Head of caudate nucleus (tissue), 42 donors: ENCODE measurements at places on chromosomes 3 and 15.

DNA sequence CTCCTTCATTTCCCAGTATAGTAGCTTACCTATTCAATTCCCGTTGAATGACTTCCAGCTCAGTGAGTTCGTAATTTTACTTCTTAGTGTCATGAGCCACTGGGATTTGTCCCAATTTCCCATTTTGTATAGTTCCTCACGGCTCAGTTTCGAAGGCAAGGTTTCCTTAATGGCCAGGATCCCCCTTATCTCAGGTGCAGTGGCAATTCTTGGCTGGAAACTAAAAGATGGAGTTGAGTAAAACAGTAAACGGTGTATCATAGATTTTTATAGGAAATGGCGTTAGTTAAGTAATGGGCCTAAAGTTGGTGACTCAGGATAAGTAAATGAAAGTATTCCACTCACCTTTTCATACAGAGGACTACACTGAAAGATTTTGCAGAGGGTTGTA is 522 bp upstream of the LMLN start:
- no peak for DNase-seq

DNA sequence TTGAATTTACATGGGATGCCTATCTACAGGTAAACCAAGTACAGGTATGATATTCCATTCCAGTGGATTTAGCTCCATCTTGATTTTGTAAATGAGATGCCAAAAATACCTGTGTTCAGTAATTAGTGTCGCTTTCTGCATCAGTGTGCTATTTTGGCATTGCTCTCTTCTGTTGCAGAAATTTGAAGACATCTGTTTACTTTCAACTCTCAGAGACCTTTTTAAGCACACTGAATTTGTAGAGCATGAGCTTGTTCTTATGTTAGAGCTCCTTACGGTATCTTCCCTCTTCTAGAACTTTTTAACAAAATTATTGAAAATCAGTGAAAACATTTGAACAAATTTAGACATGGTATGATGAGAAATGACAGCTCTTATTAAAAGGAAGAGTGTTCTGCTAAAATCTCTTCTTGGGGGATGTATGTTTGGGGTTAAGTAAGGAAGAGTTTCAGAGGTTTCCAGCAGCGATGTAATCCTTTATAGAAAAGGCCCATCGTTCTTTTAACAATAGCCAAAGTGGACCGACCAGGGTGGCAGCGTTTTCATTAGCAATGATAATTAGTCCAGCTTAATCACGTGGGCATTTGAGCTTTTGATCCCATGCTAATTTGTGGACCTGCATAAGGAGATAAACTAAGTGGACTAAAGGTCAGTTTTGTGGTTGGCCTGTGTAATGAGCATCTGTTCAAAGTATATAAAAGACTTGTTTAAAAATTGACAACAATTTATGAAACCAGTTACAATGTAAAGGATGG is 385.4 kb downstream of the PTPRG start:
- no peak for DNase-seq

GRCh38 chr3:13018043-13018451 is 55.2 kb downstream of the IQSEC1 start:
- no peak for DNase-seq

GRCh38 chr3:37236024-37236423 is 61.6 kb upstream of the LRRFIP2 start:
- no peak for DNase-seq

GRCh38 chr3:37963016-37963415 is 27.6 kb upstream of the VILL start:
- DNase-seq, result no peak

DNA sequence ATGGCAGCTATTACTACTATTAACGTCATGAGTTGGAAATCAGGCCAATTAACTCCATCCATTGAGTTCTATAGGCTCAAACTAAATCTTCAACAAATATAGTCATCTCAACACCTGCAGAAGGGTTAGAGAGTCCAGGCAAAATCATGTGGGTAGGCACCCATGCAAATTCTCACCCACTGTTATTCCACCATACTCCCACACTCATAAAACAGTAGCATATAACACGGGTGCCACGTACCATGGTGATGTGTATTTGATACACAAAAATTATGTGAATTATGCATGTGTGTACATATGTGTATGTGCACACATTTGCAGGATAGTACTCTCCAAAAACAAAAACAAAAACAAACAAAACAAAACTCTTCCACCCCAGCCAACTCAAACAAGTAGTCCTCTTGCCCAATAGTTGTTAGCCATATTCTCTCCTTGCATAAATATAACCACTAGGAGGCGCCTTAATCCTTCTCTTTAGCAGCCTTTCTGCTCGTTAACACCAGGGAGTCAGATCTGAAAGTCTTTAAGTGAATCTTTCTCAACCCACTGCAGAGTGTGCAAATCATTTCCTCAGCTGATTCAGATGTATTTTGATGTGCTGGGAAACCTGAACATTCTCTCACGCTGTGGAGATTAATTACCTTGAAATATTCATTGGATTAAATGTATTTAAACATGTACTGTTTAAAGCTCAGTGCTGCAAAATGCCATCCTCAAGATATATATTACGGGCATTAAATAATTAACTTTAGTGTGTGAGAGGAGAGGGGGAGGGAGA is 38.0 kb upstream of the COPB2 start:
- no peak for DNase-seq

DNA sequence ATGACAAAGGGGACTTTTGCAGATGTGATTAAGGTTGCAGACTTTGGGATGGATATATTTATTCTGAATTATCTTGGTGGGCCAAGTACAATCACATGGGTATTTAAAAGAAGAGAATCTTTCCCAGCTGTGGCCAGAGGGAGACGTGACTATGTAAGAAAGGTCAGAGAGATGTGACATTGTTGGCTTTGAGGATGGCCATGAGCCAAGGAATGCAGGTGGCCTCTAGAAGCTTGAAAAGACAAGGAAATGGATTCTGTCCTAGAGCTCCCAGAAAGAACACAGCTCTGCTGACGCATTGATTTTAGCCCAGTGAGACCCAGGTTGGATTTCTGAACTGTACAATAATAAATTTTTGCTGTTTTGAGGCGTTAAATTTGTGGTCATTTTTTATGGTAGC is 616.0 kb upstream of the TBL1XR1 start:
- no peak for DNase-seq

DNA sequence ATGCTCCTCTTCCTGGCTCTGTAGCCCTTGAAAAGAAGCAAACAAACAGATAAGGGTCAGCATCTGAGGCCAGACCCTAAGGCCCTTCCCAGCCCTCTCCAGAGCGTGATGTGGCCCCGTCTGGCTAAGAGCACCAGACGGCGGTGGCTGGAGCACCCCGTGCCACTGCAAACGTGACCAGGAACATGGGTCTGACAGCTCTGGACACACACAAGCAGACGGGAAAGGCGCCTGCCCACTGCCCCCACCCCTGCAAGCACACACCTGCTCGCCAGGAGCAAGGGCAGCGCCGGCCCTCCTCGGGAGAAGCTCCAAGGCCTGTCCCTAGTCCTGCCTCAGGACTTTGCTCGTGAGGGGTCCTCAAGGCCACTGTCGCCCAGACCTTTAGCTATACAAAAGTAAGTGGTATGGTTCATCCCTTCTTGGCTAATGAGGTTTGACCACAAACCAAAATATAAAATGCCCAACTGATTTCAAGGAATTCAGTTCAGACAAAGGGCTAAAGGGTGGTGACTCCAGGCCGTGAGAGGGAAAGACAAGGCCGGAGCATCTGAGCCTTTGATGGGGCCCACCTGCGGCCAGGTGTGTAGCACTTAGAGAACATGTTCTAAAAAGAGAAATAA is 90.4 kb downstream of the XXYLT1 start:
- no peak for DNase-seq

DNA sequence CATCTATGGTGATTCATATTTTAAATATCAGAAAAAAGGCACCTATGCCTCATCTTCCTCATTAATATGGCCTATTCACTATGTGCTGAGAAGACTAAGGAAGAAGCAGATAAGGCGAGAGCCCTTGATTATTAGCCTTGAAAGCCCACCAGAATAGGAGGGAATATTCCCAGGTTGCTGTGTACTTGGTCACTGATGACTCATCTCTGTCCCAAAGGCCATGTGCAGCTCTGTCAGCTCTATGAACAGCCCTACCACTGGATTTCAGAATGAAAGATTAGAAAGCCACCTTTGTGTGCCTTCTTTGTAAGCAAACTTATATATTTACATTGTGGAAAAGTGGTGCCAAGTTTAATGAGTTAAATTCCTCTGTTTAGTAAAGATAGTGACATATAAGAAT is 211.5 kb downstream of the NFKBIZ start:
- DNase-seq, result no peak

DNA sequence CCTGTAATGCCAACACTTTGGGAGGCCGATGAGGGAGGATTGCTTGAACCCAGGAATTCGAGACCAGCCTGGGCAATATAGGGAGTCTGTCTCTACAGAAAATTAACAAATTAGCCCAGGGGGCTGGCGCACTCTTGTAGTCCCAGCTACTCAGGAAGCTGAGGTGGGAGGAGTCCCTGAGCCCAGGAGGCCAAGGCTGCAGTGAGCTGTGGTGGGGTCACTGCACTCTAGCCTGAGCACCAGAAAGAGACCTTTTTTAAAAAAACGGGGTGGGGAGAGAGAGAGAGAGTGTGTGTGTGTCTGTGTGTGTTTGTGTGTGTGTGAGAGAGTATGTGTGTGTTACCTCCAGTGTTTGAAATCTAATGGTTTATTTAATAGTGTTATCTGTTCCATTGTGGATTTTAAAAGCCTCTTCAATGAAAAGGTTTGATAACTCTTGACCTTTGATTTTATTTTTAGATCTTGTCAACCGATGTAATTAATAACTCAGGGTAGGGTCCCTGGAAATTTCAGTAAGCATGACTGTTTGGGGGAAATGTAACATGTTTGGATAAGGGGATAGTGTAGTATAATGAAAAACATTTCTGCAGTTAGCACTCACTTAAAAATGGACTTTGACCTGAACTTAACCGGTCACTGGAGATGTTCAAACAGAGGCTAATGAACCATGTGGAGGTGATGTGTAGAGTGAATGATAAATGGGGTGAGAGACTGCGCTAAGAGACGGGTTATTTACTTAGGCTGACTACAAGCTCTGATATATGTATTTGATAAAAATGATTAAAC is 29.7 kb downstream of the LRCH3 start:
- DNase-seq, result no peak

- no peak for DNase-seq
Measured at GRCh38 chr3:71707595-71707994, 17.6 kb downstream of the EIF4E3 start.

GRCh38 chr15:69725957-69726356 is 273.3 kb downstream of the RPLP1 start:
- no peak for DNase-seq

- DNase-seq, result no peak
Measured at GRCh38 chr3:58173669-58174398, 36.9 kb downstream of the DNASE1L3 start.

- DNase-seq, result no peak
Measured at GRCh38 chr3:37255990-37256308, 81.6 kb upstream of the LRRFIP2 start.

DNA sequence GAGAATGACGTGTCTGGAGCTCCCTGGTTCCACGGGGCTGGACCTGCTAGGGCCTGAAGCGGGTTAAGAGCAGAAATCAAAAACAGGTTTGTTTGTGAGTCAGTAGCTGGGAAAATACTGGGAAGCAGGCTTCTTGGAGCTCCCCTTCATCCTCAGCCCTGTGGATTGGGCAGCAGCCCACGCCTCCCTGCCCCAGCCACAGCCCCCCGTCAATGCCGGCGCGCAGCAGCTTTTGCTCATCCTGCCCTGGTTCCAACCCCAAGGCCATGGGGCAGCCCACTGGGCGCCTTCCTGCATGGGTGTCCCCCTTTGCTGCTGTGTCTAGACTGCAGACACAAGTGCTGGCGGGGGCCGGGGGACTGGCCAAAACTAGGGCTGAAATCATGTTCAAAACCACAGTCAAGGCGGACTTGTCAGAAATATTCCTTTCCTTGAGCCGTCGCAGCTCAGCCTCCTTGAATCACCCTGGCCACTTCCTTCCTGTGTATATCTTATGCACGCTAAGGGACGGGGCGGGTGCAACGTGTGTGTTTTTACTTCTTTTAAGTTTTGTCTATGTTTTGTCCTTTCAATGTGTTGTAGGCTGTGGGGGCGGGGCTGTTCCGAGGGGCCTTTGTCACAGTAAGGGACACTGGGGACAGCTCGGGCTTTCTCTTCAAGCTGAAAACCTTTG is 108.1 kb downstream of the KLF13 start:
- DNase-seq, result no peak

DNA sequence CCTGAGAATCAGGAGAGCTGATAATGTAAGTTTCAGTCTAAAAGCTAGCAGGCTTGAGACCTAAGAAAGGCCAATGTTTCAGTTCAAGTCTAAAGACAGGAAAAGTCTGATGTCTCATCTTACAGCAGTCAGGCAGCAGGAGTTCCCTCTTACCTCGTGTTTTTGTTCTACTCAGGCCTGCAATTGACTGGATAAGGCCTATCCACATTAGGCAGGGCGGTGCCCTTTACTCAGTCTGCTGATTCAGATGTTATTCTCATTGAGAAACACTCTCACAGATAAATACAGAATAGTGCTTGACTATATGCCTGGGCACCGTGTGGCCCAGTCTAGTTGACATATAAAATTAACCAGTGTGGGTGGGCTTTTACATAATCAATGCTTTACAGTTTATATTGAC is 122.4 kb downstream of the NR1D2 start:
- no peak for DNase-seq

DNA sequence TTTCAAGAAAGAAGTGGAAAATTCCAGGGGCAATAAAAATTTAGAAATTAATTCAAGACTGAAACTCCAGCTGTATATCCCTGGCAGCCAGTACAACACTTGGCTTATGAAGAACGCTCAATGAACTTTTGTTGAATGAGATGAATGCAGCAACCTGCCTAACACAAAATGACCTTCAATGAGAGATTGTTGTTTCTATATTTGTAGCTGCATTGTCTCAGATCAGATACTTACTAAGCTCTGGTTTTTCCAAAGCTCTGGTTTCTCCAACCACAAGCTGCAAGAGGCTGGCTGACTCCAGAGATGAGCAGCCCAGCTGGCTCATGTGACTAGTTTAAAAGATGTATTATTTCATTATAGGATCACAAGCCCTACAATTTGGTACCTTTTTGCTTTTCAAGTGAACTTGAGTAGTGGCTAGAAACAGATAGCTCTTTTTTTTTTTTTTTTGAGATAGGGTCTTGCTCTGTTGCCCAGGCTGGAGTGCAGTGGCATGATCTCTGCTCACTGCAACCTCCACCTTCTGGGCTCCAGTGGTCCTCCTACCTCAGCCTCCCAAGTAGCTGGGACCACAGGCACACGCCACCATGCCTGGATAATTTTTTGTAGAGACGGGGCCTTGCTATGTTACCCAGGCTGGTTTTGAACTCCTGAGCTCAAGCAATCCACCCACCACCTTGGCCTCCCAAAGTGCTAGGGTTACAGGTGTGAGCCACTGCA is 57.4 kb downstream of the UMPS start:
- no peak for DNase-seq

DNA sequence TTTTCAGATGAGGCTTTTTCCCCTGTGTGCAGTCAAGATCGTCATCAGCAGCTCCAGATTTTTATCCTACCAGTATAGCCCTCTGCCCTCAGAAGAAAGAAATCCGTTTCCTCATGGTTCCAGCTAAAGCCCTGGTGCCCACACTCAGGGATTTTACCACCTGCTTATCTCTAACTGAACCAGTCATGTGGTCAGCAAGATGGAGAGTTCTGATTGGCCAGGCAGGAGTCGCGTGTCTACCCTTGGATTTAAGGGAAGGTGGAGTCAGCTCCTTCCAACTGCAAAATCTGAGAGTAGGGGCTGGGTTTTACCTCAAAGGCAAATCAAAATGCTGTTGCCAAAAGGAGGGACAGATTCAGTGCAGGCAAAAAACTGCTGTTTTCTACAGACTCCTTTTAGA is 135.3 kb downstream of the LRTM1 start:
- DNase-seq, result no peak
